ENCODE measurements at places on chromosomes 13 and 19.

DNA sequence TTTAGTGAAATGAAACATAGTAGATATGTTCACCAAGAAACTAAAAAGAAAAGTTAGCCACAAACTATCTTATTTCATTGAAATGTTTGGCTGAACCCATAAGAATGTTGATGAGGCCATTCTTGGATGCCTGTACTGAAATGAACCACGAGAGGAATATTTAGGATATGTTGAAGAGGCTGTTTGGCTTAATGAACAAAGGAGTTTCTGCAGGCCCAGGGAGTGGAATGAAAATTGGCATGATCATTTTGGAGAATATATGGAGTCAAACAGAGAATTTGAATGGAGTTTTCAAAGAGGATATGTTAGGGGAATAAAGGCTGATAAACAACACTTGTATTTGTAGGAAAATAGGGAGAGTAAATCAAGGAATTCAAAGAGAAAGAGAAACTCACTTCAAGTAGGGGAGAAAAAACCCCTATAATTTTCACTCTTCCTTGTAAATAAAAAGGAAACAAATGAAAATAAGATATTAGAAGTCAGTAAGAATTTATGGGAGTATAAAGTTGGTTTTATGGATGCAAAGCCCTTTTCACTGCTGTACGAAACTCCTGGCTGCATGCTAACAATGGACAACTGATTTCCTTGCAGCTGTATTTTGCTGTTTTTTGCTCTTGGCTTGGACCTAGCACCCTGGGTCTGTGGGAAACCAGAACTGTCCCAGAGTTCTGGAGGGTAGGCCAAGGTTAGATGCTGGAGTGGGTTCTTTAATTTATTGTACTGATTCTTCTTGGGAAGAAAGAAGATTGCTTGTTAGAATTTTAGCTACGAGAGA, 36.5 kb downstream of the KL start:
- DNase-seq: no peak

DNA sequence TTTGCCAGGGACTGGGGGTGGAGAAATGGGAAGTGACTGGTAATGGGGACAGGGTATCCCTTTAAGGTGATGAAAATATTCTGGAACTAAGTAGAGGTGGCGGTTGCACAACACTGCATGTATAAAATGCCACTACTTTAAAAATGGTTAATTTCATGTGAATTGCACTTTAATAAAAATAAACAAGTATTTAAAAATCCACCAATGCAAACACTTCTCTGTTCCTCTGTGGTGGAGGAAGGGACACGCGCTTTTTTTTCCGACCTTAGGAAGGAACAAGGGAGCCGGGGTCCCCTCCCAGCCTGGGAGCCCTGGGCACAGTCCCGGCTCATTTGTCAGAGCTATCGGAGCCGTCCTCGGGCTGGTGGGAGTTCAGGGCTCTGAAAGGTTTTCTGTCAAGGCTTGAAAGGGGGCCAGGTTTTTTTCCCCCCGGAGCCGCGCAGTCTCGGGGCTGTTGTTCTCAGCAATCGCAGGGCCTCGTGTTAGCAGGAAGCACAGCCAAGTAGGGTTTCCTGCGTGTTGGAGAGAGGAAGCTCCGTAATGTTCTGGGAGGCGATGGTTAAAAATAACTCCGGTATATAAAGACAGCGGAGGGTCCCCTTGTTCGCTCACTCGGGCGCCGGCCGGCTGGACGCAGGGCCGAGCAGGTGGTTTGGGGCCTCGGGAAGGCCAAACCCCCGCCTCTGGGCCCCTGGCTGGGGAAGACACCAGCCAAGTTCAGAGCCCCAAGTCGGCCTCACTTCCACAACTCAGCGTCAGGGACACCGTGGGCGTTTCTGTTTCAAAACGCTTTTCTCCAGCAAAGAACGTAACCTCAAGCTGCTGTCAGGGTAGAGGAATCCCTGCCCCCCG, 41.2 kb upstream of the KLF2 start:
- peak; percentile 77 for DNase-seq

DNA sequence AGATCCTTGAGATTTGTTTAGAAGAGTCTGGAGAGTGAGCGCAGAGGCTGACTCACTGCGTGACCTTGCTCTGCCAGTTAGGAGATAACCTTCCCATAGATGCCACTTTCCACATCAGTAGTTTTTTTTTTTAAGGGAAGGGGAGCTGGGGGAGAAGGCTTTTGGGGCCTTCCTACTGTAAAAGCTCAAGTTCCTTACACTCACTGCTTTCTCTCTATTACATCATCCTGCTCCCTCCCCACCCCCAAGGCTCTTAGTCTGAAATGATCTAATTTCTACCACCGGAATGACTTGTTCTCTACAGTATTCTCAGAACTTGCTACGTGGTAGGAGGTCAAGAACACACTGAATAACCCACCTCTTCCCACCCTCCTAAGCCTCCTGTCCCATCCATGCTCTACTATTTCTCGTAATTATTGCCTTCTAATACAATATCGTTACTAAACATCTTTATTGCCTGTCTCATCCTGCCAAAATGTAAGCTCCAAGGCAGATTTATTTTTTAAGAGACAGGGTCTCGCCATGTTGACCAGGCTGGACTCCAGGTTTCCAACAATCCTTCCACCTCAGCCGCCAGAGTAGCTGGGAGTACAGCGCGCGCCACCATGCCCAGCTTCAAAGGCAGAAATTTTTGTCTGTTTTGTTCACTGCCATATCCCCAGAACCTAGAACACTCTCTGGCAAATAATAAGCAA, 1.2 kb downstream of the LONP1 start:
- DNase-seq: peak; percentile 71

GRCh38 chr13:41613471-41613870, 156.1 kb downstream of the RGCC start:
- DNase-seq: no peak

DNA sequence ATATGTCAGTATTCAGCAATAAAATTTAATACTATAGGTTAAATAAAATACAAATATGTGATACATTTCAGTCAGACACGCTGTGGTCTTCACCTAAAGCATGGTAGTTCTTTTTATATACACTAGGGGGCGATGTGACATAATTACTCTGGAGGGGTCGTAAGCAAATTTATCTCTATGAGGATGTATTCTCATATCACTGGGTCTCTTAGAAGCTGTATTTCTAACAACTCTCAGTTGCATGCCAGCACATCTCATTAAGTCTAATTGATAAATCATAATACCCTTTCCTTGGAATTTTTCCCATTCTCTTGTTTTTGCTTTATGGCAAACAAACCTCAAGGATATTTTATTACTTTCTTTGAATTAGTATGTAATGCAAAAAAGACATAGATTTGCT, 3.9 kb upstream of the PCDH17 start:
- no peak for DNase-seq

- no peak for DNase-seq
These were observed 4.6 kb upstream of the PLAUR start for GRCh38 chr19:43674596-43674995.

GRCh38 chr19:49492573-49493405, 3.4 kb upstream of the RPS11 start:
- DNase-seq: peak; percentile 35

- no peak for DNase-seq
These were observed 472.8 kb downstream of the OLFM4 start for GRCh38 chr13:53501387-53501786.

Measured in activated naive CD4-positive, alpha-beta T cell treated with anti-CD3 and anti-CD28 coated beads, Interleukin-2, amount 50 U/mL, for 16 hours (primary cell).